ENCODE measurements at places on chromosomes 12 and 14. TPM values are rescaled to one million over a fixed set of nuclear protein-coding genes. Genes with fewer than 3 reads are reported as not detected.

- no peak for DNase-seq
Observed at GRCh38 chr14:65075628-65076325, 26.5 kb downstream of the MAX start.

GRCh38 chr14:99899578-99900178 is 106.5 kb downstream of the EML1 start:
- no peak for DNase-seq

DNA sequence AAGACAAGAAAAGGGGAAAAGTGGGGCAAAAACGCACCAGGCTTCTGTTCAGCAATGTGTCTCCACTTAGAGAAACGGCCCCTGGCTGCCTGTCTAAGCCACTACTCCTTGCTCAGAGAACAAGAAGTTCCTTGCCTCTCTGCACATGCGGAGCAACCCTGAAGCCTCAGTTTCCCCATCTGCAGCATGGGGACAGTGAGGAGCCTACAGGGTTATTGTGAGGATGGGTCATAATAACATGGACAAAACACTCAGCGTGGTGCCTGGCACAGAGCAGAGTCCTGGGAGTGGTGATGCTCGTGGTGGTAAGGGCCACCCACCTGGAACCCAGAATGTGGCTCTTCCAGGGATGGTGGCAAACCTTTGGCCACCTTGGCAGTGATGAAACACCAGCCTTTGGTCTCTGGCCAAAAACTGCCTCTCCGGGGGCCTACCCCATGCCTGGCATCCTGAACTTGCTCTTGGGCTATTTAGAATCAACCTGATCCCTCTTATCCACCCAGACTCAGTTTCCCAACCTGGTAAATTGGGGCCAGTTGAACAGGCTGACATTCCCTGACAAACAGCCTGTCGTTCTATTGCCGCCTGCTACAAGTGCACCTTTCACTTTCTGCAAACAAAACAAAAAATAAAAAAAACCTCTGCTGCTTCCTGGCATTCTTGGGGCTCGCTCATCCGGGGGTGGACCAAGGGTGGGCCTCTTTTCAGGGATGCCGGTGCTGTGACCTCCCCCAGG is 56.5 kb upstream of the DLK1 start:
- no peak for DNase-seq

- no peak for DNase-seq
Observed at GRCh38 chr12:88371416-88372183, 208.7 kb downstream of the KITLG start.

DNA sequence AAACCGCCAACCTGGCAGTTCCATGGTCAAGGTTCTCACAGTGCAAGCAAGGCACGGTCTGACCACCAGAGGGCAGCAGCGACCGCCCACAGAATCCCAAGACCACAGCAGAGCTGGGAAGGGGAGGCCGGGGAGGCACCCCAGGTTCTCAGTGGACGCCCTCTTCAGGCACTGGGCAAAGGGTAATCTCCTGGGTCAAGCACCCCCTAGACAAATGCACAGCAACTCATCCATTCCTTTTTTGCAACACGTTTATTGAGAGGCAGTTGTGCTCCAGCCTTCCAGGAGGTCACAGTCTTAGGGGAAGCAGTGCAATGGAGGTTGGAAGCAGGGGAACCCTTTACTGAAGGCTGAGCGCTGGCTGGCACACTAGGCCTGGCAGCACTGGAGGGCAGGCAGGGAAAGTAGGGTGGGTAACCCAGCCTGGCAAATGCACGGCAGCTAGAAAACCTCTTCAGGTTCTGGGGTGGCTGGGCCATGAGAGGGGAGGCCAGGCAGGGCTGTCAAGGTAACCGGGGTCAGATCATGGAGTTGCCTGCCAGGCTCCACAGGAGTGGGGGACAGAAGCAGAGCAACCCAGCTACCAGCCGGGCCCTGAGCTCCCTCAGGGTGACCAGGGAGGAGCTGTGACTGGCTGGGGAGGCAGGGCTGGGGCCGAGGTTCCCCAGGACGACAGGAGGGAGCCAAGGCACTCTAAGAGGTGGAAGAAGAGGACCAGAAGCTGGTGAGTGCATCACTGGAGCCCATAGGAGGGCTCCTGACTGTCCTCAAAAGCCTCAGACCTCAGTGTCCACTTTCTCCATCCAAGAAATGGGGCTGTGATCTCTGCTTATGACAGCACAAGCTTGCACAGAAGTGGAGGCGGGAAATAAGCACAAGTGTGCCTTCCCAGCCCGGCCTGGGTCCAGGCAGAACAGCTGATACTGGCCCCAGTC is 1.8 kb upstream of the RHOF start:
- peak; percentile 92 for DNase-seq

GRCh38 chr14:61177279-61178225 is 103.6 kb downstream of the TMEM30B start:
- no peak for DNase-seq

- DNase-seq: no peak
Observed at GRCh38 chr12:116089080-116089479, 188.4 kb downstream of the MED13L start.

GRCh38 chr12:14200598-14200997 is 164.9 kb upstream of the ATF7IP start:
- no peak for DNase-seq

DNA sequence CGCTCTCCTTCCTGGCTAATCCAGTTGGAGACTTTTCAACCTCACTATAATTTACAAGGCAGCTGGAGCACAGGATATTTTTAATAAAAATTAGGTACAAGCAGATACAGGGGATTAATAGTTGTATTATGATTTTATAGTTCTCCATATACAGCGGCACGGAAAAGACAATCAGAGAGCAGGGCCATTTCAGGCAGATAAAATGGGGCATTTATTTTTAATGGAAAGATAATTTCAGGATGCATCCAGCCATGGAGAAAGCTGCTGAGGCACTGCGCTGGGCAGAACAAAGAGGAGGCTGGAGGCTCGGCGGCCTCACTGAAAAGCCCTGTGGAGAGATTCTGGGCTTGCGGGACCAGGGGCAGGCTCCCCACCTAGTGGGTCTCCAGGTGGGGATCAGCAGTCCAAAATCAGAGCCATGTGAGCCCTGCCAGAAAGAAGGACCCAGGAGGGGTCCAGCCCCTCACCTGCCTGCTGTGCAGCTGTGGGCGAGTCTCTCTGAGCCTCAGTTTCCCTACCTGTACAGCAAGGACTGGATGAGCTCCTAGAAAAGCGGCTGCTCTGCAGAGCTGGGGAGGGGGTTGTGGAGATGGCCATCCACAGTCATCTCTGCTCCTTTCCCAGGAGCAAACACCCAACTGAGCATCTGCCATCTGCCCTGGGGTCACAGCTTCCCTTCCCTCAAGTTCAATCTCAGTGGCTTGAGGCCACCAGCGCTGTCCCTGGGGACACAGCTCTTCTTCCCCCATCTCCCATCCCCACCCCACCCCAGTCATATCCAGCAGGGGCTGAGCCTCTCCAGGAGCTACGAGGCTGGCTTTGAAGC is 23.9 kb upstream of the C14orf180 start:
- no peak for DNase-seq

GRCh38 chr14:104135904-104136471 is 2.4 kb upstream of the KIF26A start:
- DNase-seq: no peak

DNA sequence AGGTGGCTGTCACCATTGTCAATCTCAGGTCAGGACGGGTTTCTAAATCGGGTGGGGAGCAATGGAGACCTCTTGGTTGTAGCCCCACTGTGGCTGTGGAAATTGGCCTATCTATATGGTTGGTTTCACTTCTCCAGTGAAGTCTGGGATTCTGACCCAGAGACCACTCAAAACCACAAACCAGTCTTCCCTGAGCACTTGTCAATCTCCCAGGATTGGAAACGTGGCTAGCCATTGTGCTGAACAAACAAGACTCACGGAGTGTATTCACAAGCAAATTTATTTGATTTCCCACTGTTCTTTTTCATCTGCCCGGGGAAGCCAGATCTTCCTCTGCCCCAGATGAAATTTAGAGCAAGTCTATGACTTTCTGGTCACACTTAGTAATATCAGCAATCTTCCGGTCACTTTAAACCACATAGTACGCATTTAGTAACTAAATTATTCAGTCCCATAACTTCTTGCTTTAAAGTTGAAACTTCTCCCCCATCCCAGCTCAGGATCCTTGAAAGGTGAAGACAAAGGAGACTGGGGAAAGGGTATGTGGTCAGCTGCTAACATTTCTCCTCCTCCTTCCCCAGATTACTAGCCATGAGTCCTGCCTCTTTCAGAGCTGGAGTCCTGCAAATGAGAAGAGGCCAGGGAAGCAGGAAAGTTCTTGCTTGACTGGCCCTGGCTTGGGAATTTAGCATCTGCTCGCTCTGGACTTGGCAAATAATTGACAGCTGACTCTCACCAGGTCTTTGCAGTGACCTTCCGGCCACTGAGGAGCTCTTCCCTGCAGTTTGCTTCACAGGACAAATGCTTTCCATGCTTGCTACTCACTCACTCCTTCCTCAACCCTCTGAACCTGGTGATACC is 123.2 kb upstream of the MAX start:
- no peak for DNase-seq

DNA sequence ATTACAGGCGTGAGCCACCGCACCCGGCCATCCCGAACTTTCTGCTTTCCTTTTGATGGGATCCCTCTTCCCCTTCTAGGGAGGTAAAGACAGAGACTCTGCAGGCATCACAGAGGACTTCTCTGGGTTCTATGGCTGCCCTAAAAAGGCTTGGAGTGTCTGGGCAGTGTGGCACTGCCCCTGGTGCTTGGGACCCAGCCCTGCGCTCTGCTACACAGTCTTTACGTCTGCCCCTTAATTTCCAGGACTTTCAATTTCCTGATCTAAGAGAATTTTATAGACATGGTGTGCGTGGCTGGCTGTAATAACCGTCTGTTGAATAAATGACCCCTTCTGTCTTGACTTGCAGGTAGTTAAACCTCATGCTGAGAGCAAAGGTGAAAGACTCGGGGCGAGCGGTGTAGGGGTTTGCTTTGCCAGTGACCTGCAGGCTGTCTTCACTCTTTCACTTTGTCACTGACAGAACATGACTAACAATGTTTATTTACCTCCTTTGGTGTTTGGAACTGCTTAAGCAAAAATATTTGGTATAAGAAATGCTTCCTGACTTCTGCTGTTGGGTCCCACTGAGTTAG is 110.9 kb upstream of the MAP1LC3B2 start:
- no peak for DNase-seq

DNA sequence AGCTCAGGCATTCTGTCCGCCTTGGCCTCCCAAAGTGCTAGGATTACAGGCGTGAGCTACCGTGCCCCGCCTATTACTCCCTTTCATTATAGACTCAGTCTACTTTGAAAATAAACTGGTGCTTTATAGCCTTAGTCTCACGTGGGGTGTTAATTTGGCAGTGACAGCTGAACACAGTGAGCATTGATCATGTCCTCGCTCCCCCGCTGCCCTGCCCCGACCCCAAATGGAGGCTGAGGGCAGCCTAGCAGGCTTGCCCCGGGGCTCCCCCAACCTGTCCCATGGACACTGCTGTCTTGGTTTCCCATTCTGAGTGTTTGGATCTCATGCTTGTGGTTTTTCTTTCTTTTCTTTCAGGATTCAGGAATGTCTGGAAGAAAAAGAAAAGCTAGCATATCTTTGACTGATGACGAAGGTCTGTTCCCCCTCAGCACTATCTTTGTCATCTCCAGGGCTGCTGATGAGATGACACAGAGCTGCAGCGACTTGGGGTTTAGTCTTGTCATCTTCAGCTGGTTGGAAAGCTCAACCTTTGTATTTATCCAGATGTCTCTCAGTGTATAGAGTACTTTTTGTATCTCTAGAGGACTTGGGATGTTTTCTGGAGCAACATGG is 42.2 kb downstream of the EP400 start:
- no peak for DNase-seq

DNA sequence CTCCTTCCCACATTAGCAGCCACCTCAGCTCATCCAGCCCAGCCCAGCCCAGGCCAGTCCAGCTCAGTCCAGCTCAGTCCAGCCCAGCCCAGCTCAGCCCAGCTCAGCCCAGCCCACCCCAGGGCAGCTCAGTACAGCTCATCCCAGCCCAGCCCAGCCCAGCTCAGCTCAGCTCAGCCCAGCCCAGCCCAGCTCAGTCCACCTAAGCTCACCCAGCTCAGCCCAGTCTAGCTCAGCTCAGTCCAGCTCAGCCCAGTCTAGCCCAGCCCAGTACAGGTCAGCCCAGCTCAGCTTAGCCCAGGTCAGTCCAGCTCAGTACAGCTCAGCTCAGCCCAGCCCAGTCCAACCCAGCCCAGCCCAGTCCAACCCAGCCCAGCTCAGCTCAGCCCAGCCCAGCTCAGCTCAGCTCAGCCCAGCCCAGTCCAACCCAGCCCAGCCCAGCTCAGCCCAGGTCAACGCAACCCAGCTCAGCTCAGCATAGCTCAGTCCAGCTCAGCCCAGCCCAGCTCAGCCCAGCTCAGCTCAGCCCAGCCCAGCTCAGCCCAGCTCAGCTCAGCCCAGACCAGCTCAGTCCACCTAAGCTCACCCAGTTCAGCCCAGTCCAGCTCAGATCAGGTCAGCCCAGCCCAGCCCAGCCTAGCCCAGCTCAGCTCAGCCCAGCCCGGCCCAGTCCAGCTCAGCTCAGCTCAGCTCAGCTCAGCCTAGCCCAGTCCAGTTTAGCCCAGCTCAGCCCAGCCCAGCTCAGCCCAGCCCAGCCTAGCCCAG is 63.0 kb downstream of the TMEM121 start:
- no peak for DNase-seq

DNA sequence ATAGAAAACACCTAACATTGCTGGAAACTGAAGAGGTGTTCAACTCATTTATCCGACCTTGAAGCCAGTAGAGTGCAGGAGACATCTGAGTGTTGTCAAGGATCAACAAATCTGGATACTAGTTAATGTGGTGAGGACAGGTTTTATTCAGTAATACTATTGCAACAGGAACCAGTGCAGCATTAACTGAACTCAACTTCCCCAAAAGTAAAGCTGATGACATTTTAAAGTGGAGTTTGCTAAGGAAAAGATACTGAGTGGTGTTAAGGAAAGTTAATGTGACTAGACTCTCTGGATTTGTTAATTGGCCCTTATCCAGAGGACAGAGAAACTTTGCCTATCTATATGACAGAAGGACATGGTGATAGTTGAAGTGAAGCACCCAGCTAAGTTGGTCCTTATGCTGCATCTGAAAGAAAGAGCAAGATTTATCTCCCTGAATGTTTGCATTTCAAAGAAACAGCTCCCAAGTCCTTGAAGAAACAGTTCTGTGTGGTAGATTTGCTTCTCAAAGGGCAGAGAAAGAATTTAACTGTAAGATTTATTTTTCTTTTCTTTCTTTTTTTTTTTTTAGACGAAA is 1.2 kb upstream of the CLEC7A start:
- DNase-seq: no peak

GRCh38 chr12:122394626-122395194 is 27.8 kb downstream of the CLIP1 start:
- DNase-seq: no peak

GRCh38 chr12:112842441-112842840 is 50.9 kb downstream of the RPH3A start:
- DNase-seq: no peak

DNA sequence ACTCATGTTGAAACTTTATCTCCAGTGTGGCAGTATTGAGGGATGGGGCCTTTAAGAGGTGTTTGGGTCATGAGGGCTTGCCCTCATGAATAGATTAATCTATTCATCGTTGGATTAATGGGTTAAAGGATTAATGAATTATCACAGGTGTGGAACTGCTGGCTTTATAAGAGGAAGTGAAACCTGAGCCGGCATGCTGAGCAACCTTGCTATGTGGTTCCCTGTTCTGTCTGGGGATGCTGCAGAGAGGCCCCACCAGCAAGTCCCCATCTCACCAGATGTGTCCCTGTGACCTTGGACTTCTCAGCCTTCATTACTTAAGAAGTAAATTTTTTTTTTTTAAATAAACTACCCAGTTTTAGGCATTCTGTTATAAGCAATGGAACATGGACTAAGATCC is 109.6 kb downstream of the DYRK2 start:
- no peak for DNase-seq

The CCDC92 gene
- total RNA-seq: 42.4 TPM

The CLEC4C gene
- total RNA-seq: not detected

The SIX1 gene
- not detected for total RNA-seq

The OR6C65 gene
- total RNA-seq: not detected

The SDR9C7 gene
- not detected for total RNA-seq

Data from uterus (tissue), 4 donors.